ENCODE measurements at places on chromosomes 2 and 18. TPM values are rescaled to one million over a fixed set of nuclear protein-coding genes. Genes with fewer than 3 reads are reported as not detected.

DNA sequence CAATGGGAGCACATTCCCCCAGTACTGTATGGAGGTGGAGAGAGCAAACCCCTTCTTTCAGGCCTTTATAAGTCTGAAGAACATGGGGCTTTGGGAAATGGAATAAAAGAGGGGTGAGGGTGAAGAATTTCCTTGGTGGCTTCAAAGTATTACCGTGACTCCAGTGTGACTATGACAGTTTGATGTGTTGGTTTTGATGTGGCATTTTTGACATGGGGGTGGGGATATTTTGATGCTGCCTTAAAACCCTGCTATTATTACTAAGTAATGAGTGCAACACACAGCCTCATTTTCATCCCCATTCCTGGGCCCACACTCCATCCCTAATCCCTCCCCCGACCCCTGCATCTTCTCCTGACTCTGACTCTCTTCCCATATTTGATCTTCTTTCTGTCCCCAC lies 23.6 kb downstream of the QPCT start:
- DNase-seq, result no peak

The XRCC5 gene
- 147 TPM for total RNA-seq

GRCh38 chr2:54942373-54942772 lies 107.9 kb downstream of the RTN4 start:
- no peak for DNase-seq

The AGAP1 gene
- total RNA-seq, result 17.3 TPM

The ASPRV1 gene
- 2.1 TPM for total RNA-seq

DNA sequence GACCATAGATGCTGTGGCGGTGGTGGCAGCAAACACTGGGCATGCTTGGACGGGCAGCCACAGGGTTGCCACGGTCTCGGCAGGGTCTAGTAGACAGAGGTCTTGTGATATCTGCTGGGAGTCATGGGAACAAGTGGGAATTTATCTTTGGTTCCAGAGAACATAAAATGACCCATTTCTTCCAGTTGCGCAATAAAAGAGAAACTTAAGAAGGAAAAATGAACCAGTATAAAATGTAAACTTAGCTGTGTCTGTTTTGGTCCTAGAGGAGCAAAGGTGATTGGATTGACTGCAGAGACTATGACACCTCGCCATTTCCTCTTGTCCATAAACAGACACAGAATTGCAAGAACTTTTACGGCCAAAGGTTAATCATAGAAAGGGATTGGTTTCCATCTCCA lies 132.6 kb upstream of the RBBP8 start:
- no peak for DNase-seq

- DNase-seq, result no peak
Measured at GRCh38 chr2:26136451-26136850, 36.4 kb upstream of the GAREM2 start.

- DNase-seq, result no peak
Measured at GRCh38 chr2:62343636-62344337, 147.9 kb downstream of the B3GNT2 start.

The IL36B gene
- total RNA-seq, result not detected

The UGT1A10 gene
- not detected for total RNA-seq

DNA sequence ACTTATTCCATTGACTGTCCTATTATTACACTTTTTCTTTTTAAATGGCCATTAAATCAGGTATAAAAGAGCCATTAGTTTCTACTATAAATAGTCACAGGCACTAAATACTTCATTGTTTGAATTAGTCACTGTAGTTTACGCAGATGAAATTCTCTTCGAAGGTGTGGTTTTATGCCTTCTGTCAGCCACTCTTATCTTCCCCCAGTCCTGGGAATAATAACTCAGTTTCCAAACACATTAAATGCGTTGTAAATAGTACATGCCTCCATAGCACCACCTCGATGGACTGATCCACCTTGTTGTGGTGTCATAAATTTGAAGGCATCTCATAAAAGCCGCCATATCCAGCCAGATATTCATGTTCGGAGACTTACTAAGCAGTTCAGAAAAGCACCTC lies 72.1 kb upstream of the PARD3B start:
- no peak for DNase-seq

- no peak for DNase-seq
Measured at GRCh38 chr18:68874361-68874760, 76.5 kb downstream of the CCDC102B start.

- DNase-seq, result no peak
Measured at GRCh38 chr2:128549646-128550260, 231.1 kb upstream of the HS6ST1 start.

DNA sequence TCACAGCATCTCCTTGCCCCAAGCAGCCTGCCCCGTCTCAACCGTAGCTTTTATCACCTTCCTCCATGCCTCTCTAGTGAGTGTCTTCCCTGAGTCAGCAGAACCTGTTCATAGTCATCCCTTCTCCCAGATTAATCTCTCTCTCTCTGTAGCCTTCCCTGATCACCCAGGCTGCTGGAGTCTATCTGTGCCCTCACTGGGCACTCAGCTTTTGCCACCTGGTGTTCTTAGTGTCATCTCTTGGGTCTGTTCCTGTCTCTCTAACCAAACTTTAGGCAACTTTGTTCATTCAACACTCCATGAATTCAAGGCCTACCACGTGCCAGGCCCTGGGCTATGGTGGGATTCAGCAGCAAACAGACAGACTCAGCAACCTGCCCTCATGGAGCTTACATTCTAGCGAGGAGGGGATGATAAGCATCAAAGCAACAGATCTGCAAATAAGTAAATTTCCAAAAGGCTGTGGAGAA lies 159.1 kb downstream of the SMAD7 start:
- DNase-seq, result no peak

The TCF7L1 gene
- total RNA-seq, result 0.36 TPM

DNA sequence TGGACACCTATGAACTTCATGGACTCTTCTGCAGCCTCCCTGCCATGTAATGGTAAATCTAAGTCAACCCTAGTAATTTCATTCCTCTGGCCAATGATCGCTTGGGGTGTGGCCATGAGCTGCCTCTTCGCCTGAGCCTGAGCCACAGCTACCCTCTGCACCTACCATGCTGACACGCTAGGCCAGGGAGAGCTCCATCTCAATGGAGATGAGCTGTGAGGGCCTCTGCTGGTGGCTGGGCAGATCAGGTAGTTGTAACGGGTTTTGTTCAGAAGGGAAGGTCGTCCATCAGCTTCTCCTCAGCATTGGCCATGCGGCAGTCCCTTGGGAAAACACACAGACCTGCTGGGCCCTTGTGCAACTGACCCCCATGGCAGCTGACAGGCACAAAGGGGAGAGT lies 24.4 kb downstream of the MPHOSPH10 start:
- DNase-seq, result no peak

The CXCR1 gene
- not detected for total RNA-seq

The ITM2C gene
- total RNA-seq, result 32.4 TPM

The DHRS9 gene
- not detected for total RNA-seq

GRCh38 chr2:118325321-118325955 lies 237.2 kb downstream of the INSIG2 start:
- DNase-seq, result no peak

DNA sequence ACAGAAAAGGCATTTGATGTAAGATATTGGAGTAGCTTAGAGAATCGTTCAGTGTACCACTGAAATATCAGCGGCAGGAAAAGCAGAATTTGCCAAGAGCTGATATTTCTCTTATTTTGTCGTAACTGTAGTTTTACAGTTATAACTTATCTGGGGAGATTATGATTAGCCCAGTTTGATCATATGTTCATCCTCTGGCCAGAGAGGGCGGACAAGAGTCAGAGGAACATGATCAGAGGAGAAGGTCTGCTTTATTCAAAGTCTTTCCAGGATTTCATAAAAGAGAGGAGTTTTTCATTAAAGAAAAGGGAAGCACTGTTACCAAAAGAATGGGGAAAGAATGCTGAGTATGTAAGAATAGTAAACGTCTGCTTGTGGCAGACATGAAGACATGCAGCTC lies 1655.6 kb downstream of the DPP10 start:
- DNase-seq, result no peak

DNA sequence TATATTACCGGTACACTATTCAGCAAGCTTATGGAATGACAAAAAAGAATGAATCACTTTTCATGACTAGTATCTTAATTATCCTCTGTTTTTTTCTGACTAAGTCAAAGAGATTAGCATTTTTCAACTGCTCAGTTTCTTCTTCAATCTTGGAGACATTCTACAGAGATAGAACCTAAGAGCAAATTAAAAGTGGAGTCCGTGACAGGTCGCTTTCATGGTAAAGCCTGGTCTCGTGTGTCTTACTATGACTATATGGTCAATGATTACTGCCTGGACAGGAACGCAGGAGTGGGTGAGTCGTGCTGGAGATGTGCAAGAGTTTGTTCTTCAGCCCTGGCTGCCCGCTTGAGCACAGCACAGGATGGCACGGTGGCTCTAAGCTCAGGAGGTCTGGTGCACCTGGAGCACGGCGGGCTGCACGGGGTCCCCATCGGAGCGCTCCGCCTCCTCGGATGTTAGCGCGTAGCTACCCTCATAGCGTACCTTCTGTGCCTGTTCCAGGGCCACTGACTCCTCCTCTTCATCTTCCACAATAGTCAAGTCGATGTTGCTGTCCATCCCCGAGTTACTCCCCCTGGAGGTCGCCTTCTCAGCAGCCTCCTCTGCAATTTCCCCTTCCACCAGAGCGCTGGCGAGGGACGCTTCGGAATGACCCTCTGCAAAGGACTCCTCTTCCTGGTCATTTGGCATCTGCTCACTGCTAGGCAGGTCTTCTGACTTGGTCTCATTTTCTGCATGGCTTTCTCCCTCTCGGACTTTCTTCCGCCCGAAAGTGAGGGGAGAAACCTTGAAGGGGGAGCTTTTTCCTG lies 11.1 kb downstream of the CAVIN2 start:
- DNase-seq, result no peak

The LYPD1 gene
- total RNA-seq, result 0.31 TPM

DNA sequence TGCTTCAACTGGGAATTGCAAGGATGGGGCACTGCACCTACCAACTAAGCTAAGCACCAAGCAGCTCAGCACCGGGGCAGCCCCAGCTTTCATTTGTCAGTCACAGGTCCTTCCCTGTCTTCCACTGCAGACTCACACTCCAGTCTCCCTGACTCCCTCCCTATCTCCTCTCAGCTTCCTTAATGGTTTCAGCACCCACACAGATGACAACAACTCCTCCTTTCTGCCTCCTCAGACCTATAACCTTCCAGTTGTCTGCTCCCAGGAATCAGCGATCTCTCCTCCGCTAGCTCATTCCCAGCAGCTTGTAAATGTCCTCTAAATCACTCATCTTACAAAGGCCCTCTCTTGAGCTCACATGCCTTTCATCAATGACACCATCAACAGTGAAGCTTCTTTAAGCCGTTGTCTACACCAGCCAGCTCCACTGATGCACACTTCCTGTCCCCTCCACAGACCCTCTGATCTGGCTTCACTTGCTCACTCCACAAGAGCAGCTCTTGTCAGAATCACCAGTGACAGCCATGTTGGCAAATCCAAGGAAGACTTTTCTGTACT lies 32.1 kb downstream of the CLASP1 start:
- DNase-seq, result no peak

DNA sequence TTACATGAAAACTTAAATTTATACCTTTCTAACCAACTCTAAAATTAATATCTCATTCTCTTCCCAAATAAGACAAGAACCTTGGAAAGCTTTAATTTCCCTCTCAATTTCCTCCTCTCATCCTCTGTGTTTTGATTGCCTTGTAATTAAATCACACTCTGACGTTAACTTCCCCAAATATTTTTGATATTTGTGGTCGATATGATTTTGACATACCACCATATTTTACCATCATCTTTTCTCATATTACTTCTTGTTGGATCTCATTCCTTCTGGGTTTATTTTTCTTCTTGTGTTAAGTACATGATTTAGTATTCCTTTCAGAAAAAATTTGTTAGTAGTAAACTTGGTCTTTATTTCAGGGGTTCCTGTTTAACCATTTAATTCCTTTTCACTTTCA lies 69.6 kb downstream of the RDH14 start:
- no peak for DNase-seq

GRCh38 chr2:238645095-238645494 lies 202.8 kb upstream of the TWIST2 start:
- no peak for DNase-seq

DNA sequence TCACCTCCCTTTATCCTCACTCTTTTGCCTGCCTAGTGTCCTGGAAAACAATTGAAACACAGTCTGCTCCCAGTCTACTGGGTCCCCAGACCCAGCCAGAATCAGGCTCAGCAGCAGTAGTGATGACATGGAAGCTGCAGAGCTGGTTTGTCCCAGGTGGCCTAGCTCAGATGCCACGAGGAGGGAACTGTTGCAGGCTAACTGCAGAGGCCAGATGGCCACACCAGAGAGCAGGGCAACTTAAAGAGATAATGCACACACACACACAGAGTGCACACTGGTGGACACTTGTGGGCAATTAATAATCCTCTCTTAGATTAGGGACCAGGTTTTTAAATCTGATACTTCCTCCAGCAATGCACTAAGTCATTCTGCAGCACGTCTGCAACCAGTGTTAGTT lies 42.4 kb downstream of the GYPC start:
- DNase-seq, result no peak

The SERPINB5 gene
- not detected for total RNA-seq

The SERPINB4 gene
- total RNA-seq, result not detected

The FER1L5 gene
- total RNA-seq, result 0.87 TPM

The VSNL1 gene
- total RNA-seq, result 12.1 TPM

DNA sequence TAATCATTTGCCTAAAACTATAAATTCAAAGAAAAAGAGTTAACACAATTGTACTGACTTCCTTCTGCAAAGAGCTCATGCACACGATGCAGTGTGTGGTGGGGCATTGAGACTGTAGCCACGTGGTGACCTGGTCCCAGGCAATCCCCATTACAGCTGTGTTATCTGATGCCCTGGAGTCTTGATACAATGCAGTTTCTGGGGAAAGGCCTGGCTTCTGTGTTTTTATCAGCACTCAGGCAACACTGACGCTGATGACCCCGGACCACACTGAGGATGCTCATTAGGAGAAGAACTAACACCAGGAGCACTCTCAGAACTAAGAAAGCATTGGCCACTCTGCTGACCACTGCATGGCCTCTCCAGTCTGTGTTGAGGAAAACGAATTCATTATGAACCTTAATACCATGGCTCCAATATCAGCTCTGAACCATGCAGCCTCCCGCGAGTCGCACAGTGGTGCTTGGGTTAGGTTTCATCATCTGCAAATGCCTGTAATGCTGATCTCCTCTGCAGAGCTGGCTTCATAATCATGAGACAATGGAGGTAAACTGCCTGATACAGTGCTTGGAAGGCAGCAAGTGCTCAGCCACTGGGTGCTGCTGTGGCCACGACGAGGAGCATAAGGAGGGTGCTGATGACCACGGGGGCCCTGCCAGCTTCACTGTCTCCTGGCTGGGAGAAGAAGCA lies 218.5 kb downstream of the MYT1L start:
- DNase-seq, result no peak

The C2orf15 gene
- 0.42 TPM for total RNA-seq

The GPR155 gene
- 12.0 TPM for total RNA-seq

DNA sequence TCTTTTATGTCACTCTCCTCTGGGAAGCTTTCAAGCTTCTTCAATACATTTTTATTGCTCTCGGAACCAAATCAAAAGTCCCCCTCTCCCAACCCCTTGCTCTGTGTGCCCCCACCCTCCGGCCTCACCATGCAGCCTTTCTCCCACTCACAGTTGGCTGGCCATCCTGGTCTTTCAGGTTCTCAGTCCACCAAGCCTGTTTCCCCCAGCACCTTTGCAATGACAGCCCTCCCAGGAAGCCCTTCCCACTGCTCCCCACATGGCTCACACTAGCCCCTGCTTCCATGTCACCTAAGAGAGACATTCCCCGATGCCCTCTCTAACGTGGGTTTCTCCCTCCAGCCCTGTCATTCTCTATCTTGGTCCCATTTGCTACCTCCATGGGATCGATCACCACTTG lies 266.6 kb downstream of the SRBD1 start:
- no peak for DNase-seq
